ENCODE measurements at places on chromosomes 7 and 10.

DNA sequence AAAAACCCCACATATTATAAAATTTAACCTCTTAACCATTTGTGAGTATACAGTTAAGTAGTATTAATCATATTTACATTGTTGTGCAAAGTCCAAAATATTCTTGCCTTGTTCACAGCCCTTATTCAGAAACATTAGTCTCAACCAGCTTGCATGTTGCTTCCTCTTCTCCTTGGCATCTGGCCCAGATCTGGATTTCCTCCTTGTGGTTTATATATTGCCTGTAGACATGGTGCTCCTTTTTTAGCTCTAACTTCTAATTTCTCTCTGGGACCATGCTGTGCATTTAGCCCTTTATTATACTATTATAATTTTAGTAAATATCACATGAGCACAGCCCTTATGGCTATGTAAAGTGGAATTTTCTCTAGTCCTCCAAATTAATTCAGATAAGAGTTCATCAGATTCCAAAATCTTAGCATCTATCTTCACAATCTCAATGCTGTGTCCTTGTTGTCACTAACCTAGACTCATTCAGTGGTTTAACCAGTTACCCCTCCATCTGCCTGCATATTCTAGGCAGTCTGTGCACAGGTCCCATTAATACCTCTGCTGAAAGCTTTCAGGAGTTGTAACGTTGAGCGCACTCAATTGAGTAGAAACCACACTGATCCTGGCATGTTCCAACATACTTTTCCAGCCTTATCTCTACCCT is 7.9 kb downstream of the CPED1 start:
- DNase-seq = no peak

DNA sequence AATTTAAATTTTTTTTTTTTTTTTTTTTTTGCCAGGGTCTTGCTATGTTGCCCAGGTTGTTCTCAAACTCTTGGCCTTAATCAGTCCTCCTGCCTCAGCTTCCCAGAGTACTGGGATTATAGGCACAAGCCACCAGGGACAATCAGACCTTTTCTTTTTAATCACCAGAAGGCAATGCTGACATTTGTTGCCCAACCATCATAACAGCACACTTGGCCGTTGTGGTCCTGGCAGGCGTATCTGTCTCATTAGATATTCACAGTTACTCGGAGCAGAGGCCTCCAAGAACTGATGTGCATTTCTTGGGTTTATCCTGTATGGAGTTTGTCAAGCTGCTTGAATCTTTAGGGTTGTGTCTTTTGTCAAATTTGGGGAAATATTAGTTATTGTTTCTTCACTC is 100.0 kb downstream of the SORCS3 start:
- no peak for DNase-seq

DNA sequence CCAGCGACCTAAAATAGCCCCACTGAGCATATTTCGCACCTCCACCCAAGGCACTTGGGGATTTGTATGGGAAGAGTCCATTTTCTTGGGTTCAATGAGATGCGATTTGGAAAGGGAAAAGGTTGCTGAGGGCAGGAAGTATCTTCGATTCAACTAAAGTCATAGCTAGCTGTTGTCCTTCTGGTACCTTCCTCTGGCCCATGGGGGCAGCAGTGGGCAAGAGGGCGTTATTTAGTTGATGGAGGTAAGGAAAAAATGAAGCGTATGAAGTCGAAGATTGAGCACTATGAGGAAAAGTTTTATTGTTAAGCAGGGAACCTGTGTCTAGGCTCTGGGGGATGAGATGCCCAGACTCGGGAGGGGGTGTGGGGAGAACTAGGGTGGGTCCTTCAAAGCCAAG is 135.4 kb downstream of the EVX1 start:
- DNase-seq = no peak

GRCh38 chr7:105502173-105502572 is 19.9 kb downstream of the PUS7 start:
- no peak for DNase-seq

DNA sequence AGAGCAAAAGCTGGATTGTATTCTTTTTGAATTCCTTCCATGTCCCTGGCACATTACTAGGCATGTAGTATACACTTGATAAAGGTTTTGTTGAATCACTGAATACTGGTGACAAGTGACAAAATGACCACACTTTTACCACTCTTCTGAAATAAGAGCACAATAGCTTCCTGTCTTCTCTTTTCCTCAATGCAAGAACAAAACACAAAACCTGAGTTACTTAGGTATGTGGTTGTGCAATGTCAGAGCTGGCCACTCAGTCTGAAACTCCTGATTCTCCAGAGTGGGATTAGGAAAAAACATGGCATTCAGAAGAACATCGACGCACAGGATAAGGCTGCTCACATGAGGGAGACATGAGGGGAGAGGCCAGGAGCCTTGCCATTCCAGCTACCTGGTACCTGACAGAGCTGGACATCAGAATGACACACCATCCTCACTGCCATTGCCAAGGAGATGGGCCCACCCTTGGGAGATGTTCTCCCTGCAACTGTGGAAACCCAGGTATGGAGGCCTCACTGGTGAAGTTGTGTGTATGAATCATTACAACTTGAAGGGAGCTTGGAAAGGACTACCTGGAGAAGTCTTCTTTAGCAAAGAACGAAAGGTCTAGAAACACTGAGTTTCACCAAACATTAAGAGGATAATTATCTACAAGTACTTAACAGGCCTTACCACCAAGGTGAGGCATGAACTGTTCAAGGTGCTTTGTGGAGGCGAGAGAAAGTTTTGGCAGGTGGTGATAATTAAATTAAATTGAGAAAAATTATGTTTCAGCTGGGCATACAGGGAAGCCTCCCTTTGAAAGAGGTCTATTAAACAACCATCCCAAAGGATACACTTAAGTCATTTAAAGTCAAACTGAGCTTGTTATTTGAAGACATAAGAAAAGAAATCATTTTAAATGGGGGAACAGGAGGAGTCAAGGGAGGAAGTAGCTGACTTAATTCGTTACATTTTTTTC is 246.5 kb upstream of the AOAH start:
- DNase-seq = no peak

- DNase-seq = no peak
These were observed 114.2 kb downstream of the SMURF1 start for GRCh38 chr7:99029466-99030435.

DNA sequence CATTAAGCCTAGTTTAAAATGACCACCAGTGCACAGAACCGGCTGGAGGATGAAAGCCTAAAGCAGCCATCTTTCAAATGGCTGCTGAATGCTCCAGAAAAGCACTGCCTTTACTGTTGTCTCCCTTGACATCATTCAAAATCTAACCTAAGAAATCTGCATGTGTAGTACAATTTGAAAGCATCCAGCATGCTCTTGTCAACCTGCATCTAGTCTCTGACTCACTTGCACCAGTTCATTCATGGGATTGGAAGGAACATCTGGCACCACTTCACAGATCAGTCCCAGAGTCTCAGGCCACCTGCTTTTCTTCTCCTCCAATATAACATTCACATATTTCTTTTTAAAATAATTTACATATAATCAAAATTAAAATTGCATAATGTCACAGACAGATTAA is 76.2 kb downstream of the RNF133 start:
- no peak for DNase-seq

GRCh38 chr10:43255634-43256431 is 11.0 kb downstream of the RASGEF1A start:
- no peak for DNase-seq

GRCh38 chr10:35185260-35186034 is 58.8 kb downstream of the CREM start:
- no peak for DNase-seq

GRCh38 chr7:108614896-108615295 is 45.2 kb downstream of the DNAJB9 start:
- no peak for DNase-seq

GRCh38 chr7:90596671-90597562 is 796 bp downstream of the CDK14 start:
- DNase-seq = no peak

- no peak for DNase-seq
These were observed at the start of gene SEC31B for GRCh38 chr10:100519311-100520051. SEC31B (minus strand) TSS chr10:100519861; CDS start chr10:100516952, 2,909 bp downstream.

GRCh38 chr10:52313933-52314821 is at the start of gene DKK1:
DKK1 (plus strand) TSS chr10:52314281; CDS start chr10:52314435, 154 bp downstream.
- DNase-seq = no peak

DNA sequence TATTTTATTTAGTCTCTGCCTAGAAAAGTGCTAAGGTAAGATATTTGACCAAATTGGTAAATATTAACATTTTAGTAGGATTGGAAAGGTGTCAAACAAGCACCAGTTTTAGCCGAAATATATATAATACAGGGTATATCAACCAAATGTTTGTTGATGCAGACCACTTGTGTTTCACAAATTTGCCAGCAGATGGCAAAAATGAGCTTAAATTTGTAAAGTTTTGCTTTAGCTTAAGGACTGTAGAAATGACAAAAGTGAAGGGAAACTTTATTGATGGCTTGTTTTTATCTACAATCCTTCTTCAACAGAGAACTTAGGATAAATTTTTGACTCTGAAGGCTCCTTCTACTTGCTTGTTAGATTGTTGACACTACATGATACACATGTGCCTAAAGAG is 4.8 kb upstream of the POLR1F start:
- DNase-seq = peak; percentile 11

DNA sequence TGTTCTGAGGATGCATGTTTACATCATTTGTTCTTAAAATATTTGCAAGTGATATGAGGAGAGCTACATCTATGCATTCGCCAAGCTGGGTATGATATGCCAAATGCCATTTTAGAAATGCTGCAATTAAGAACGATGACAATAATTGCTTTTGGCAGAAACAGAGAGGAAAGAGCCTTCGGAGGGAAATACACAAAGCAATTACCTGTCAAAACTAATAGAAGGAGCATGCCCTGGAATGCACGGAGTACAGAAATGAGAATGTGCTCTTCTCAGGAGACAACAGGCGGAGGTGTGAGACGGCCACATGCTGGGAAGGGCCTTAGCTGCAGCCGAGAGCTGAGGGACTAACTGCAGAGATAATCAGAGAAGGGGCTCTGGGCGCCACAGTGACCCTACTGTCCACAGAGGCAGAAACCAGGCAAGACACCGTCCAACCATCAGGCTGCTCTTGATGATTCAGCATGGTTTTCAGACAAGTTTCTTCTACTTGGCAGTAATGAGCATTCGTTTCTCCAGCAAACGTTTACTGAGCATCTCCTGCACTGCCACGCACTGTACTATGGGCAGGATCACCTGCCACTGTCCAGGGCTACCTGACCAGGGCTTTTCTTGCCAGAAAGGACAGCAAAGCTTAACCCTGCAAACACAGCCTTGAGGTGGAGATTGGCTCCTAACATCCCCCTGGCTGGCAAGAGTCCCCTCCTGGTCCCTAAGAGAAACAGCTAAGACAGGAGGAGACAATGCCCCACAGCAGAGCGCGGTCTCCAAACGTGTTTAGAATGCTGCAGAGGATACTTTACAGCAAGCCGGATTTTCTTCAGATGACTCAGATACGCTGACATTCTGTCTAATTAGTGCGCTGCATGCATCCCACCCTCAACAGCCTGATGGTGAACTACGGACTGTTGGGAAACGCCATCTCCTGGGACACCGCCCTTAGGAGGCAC is 18.1 kb downstream of the VIPR2 start:
- DNase-seq = no peak

GRCh38 chr7:2954433-2954853 is 89.2 kb downstream of the CARD11 start:
- peak; percentile 25 for DNase-seq

- no peak for DNase-seq
These were observed 117.7 kb downstream of the CCNY start for GRCh38 chr10:35453855-35454532.

DNA sequence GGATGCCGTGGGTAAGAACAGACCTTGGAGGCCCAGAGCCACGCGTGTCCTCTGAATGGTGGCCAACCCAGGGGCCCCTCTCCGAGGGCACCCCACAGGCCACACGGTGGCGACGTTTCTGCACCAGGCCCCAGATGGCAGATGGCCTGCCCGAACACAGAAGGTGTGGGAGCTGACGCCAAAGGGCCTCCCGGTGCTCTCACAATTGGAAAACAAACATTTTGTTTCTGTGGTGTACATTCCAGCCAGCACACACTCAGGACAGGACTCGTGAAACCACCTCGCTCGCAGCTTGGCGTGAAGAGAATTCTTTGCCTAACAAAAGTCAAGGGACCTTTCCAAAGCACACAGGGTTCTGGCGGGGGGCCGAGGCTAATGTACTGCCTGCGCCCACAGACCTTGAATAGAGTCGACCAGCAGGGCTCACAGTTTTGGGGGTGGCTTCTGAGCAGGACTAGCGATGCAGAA is 112.1 kb downstream of the FAM53B start:
- DNase-seq = no peak

DNA sequence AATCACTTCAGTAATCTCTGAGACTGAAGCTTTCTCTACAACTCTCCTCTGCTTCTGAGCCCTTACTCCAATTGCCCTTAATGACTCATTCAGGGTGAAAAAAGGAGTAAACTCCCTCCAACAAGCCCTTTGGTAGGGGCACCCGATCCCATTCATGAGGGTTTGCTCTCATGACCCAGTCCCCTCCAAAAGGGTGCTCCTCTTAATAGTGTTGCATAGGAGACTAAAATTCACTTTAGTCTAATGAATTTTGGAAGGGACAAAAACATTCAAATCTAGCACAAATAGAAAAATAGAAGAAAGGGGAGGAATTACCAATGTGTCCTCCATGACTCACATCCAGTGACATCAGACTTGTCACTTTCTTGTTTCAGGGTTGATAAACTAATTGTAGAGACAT is 66.2 kb upstream of the CCNY start:
- no peak for DNase-seq

DNA sequence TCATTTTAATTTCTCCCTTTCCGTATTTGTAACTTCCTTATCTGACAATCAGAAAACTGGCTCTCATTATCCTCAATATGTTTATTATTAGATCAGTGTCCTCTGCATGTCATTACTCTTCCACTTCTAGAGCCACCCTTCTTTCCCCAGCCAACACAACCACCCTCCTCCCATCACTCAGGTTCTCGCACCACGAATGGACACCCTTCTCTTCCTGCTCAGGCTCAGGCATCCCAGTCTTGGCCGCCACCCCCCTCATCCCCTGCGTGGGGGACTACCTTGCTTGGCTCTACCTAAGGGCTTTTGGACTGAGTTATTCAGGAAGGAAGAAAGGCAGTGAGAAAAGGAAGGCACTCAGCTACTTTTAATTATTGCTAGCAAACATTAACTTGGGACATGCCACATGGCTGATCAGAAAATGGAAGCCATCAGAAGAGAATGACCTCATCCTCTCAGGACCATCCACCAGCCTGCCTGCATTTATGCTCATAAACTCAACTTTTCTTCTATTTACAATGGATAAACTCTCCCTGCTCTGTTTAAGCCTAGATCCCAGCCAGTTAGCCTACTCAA is 199.9 kb upstream of the PLXNA4 start:
- no peak for DNase-seq

DNA sequence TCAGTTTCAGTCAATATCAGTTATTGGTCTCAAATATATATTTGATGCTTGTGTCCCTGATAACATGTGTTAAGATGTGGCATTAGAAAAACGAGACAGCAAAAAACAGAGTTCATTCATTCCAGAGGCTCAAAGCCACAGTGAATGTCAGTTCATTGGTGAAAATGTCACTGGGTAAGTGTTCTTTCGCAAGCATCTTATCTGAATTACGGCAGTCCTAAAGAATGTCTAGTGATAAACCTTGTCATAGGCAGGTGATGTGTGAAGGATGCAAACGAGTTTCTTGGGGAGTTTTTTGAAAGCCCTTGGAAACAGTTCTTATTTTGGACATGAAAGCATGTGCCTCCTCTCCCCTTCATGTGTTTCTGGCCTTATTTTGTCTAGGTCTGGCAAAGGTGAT is 45.9 kb upstream of the RELN start:
- no peak for DNase-seq

- DNase-seq = no peak
These were observed 133.6 kb downstream of the GRK5 start for GRCh38 chr10:119340893-119341458.

- peak; percentile 20 for DNase-seq
These were observed 1.4 kb downstream of the TRA2A start for GRCh38 chr7:23530405-23530804.
